Activated naive CD4-positive, alpha-beta T cell treated with anti-CD3 and anti-CD28 coated beads, Interleukin-2, amount 50 U/mL, for 16 hours (primary cell): ENCODE measurements at places on chromosomes 11 and 22.

DNA sequence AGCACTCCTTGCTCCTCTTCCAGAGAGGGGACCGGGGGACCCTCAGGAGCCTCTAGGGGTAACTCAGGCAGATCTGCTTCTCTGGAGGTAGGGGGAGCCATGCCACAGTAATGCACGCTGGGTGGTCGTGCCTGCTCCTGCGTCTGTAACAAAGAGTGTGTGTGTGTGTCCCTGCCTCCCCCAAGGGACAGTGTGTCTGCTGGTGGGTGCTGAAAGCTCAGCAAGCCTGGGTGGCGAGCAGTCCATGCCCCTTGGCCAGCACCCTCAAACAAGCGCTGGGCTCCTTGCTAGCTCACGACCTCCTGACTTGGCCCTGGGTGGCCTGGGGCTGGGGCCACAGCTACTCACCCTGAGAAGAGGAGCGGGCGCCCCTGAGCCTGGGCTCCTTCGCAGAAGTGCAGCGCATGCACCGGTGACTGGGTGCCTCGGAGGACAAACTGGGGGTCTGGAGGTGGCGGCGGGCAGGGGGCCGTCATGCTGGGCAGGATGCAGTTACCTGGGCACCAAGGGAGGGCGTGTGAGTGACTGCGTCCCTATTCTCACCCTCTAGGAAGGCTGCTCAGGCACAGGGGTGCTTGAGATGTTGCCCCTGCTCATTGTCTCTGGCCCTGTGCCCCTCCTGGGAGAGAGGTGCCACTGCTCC is 33.7 kb downstream of the GNB1L start:
- no peak for DNase-seq

- DNase-seq, result no peak
Observed at GRCh38 chr22:22776121-22776520, 111.5 kb upstream of the IGLL5 start.

DNA sequence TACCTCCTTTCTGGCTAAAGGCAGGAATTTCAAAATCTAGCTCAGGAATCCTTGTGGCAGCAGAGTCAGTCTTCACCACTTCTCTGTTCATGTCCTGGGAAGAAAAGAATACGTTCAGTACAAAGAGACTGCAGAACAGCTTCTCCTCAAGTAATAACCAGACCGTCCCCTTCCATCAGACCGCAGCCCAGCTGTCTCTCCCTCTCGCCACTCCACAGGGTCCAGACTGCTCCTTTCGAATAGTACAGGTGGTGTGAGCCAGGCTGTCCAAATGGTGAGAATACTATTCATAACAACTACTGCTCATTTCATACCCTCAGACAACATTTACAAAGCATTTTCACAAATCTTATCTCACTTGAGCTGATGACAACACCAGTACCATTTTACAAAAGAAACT is 857 bp downstream of the ZPR1 start:
- no peak for DNase-seq

DNA sequence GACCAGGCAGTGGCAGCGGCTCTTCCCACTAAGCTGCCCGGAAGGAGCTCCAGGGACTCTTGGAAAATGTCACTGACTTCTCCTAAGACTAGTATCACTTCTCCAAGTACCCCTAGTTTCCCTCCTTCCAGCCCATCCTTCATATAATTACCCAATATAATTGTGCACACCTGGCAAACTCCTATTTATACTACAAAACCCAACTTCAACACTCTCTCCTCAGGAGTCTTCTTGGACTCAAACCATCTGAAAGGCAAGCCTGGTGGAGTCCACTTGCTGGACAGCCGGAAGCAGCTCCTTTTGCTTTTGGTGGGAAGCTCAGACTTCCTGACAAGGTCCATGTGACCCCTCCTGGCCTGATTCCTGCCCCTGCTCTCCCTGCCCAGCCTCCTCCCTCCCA is 955.9 kb downstream of the TBC1D22A start:
- no peak for DNase-seq

- DNase-seq, result no peak
Observed at GRCh38 chr11:57680552-57680874, 12.6 kb downstream of the ZDHHC5 start.
